ENCODE measurements at places on chromosomes 7 and 10.
A peak's percentile ranks its signal among the peaks of the same experiment; 100 is the strongest.

DNA sequence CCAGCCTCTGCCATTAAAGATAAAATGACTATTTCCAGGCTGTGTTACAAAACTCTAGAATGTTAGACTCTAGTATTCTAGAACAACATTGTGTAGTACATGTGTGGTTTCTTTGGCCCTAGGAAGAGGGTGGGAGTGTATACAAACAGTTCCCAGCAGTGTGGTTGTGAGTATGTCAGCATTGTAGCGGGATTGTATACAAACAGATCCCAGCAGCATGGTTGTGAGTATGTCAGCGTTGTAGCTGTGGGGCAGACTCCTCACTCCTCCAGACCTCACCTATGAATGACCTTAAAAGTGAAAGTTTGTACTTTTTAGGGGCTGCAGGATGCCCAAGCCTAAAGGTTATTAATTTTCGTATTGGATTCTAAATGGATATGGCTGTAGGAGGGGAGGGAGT lies 6.9 kb upstream of the ACSL5 start:
- DNase-seq: no peak

DNA sequence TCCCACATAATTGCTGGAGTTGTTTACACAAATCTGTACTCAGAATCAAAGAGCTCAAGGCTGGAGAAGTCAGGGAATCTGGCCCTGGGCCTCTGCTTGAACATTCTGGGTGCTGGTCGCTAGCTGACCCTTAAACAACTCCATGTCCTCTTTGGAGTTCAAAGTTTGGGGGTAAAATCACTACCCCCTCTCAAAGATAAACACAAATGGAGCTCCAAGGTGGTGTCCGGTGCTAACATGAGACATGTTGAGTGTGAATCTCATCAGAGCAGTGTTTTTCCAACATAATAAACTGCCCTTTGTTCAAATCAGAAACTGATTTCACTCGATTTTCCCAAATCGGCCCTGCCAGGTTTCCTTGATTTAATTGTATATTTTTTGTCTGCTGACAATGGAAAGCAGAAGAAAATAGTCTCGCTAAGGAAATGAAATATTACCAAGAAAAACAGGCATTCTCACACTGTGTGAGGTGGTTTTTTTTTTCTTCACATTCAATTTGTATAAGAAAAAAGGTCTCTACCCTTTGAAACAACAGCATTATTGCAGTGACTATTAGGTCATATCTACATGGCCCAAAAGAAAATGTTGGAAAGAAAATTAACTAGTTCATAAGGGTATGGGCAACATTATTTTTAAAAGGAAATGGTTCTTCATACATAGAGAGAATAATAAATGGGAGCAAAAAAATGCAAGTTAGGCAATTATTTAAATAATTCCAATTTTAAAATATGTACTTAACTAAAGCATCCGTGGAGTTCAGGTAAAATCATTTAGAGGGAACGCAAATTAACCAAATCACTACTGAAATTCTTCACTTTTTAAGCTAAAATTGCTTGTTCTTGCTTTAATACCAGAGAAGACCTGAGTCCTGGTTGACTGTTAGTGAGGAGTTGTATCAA lies 56.1 kb upstream of the CAPZA2 start:
- DNase-seq: no peak

DNA sequence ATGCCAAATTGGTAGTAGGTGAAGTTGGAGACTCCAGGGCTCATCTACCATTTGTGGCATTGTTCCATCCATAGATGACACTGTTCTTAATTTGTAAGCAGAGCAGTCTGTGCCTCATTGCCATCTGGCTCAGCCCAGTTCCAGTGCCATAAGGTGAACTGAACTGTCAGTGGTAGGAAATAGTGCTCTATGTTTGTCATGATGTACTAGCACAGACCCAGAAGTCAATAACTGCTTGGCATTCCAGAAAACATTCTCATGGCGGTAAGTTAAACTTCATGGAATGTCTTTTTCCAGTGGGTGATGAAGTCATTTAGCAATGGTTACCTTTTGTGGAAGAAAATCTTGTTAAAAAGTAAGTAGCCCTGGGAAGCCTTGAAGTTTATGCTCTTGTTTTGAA lies 302.7 kb downstream of the SUGCT start:
- DNase-seq: no peak

DNA sequence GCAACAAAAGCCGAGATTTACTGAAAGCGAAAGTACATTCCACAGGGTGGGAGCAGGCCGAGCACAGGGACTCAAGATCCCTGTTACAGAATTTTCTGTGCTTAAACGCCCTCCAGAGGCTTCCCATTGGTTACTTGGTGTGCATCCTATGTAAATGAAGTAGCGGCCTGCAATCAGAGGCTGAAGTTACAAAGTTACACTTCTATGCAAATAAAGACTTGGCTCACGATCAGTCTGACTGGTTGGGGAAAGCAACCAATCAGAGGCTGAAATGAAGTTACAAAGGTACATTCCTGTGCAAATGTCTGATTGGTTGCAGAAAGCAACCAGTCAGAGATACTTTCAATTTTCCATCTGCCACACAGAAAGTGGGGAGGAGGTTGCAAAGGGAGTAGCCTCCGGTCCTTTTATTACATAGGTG lies 4.1 kb downstream of the ACBD7 start:
- peak; percentile 36 for DNase-seq

- DNase-seq: no peak
These were observed 18.8 kb downstream of the FAM20C start for GRCh38 chr7:211033-211714.

GRCh38 chr7:50953820-50954219 lies 171.1 kb upstream of the GRB10 start:
- no peak for DNase-seq

DNA sequence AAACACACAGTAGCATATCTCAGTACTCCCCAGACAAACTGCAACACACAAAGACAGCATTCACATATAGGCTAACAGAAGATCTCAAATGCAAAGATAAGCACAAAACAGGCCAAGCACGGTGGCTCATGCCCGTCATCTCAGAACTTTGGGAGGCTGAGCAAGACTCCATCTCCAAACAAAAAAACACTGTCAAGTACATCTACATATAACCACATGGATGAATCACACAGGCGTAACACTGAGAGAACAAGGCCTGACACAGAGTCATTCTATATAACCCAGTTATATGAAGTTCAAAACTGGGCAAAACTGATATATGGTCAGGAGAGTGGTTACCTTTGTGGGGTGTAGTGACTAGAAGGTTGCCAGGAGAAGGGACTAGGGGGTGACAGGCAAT lies 506.4 kb downstream of the KCNMA1 start:
- DNase-seq: no peak

DNA sequence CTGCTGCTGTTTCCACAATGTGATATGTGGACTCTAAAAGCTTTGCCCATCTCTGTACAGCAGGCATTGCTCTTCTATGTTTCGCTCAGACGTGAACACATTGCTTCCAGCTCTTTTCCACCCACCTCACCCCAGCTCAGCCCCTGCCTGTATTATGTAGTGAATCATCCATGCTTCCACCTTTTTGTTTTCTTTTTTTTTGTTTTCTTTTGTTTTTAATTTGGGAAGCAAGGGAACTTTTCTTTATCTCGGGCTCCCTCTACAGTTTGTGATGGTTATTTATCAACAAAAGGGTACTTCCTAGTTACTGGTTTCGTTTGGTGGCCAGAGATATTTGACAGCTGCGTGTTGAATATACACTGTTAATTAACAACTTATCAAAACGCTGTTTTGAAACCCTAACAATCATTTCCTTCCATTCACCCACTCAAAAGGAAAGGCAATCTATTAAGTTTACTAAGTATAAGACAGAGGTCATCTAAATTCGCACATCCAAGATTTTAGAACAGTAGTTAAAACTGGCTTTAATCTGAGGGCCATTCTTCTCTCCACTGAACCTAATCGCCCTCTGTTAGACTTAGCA lies 127.9 kb upstream of the STK17A start:
- peak; percentile 47 for DNase-seq

DNA sequence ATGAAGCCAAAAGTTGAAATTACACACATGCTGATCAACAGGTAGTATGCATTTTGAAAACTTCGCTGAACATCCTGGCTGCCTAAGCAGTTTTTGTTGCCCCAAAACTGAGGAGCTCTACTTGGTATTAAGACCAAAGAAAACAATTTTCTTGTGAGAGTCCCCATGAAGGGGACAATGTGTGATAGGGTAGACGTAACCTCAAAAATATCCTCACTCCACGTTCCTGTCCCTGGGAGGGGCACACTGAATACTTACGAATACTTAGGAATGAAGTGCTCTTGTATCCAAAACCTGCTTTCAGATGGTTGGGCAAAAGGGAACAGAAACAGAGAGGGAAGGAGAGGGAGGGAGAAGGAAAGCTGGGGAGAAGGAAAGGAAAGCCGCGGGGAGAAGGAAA lies 24.7 kb downstream of the CCDC6 start:
- no peak for DNase-seq

DNA sequence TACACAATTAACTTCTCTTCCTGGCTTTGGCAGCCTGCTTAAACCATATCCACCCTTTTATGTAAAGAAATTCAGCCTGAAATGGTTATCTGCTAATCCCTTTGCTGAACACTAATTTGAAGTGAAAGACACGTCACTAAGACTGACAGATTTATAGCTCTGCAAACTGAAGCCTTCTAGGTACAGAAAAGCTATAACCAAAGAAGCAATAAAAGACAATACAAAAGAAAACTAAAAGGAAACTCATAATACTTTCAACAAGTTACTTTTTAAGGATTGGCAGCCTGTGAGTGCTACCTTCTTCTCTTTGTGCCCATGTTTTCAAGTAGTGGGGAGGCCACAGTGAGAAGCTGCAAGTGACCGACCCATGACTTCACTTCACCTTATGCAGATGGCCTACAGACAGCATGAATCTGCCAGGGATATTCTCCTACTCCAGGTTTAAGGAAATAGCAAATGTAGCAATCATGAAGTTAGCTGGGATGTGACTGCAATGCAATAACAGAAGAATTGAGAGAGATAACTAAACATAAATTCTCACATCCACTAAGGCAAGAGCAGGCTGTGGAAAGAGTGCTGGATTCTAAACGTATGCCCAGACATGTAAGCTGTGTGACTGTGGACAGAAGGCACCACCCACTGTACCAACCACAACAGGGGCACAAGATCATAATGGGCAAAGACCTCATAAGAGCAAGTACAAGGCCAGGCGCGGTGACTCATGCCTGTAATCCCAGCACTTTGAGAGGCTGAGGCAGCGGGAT lies 10.7 kb upstream of the SPOCK2 start:
- DNase-seq: no peak

GRCh38 chr7:46454816-46455215 lies 533.7 kb upstream of the IGFBP3 start:
- no peak for DNase-seq

- no peak for DNase-seq
These were observed 37.2 kb downstream of the ANKIB1 start for GRCh38 chr7:92282930-92283329.

DNA sequence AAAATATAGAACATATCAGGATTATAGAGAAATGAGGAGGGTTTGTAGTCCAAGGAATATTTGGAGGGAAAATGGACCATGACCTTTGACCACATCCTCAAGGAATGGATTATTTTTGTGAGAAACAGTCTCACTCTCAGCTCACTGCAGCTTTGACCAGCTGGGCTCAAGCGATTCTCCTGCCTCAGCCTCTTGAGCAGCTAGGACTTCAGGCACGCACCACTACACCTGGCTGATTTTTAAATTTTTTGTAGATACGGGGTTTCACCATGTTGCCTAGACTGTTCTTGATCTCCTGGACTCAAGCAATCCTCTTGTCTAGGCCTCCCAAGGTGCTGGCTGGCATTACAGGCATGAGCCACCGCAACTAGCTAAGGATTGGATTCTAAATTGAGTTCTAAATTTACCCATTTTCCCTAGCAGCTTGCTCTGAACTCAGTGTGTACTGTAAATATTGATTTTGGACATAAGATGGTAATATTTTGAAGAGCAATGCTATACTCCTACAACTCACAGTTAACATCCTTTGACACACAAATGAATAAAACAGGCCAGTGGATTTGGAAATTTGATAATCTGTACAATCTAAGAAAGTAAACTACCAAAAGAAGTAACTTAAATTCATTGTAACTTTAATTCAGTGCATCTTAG lies 73.8 kb downstream of the TET1 start:
- DNase-seq: no peak

GRCh38 chr10:58647376-58648112 lies 134.9 kb downstream of the BICC1 start:
- no peak for DNase-seq
